ENCODE measurements at places on chromosomes 7 and 10.

GRCh38 chr7:149329265-149329664, 67.3 kb downstream of the ZNF783 start:
- no peak for DNase-seq

- DNase-seq: no peak
These were observed 170.1 kb downstream of the EBF3 start for GRCh38 chr10:129793996-129794395.

DNA sequence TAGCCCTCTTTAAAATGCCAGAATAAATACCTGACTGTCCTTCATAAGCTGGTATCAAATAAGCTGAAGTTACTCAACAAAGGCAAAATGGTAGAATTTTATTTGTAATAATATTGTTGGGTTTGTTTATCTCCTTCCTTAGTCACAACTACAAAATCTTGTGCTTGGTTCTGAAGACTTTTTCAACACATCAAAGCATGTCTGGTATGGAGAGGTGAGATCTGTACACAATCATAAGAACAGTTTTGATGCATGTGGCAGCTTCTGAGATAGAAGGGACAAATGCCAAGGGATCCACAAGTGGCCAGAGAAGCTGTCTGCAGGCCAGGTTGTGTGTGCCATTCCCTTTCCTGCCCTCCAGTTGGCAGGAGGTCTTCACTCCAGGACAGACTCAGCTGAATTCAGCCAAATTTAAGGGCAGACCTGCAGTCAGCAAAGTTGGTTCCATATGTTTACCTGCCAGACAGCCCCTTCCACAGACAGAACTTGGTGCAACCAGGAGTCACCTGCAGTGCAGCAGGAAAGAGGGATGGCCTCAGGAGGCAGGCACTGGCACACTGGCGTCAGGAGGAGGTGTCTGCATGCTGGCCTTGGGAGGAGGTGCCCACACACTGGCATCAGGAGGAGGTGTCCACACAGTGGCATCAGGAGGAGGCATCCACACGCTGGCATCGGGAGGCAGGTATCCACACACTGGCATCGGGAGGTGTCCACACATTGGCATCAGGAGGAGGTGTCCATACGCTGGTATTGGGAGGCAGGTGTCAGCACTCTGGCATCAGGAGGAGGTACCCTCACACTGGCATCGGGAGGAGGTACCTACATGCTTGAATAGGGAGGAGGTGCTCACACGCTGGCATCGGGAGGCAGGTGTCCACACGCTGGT, 93.1 kb upstream of the IKZF1 start:
- no peak for DNase-seq

DNA sequence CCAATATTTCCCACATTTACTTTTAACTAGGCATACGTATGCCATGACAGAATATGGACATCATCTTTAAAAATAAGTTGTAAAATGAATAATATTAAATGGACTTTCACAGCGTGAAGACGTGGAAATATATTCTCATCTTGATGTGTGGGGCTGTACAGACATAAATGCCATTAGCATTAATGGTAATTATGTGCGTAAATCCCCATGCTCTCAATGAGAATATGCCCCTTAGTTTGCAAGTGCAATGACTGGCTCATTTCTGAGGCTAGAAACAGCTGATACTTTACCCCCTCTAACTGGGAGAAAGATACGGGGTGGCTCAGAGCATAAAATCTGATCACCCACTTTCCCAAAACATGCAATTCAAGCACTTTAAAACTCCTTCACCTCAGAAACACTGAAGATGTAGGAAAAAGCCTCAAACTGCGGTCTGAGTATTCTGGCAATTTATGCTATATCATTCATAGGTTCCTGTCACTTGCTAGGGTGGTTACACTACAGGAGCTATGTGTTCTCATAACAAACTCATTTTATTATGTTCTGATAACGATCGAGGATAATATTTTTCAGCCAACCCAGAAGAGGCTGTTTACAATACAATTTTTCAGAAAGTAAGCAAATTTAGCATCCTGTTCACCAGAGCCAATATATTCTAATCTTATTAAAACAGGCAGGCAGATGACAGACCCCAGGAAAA, 211.8 kb downstream of the SKAP2 start:
- no peak for DNase-seq

DNA sequence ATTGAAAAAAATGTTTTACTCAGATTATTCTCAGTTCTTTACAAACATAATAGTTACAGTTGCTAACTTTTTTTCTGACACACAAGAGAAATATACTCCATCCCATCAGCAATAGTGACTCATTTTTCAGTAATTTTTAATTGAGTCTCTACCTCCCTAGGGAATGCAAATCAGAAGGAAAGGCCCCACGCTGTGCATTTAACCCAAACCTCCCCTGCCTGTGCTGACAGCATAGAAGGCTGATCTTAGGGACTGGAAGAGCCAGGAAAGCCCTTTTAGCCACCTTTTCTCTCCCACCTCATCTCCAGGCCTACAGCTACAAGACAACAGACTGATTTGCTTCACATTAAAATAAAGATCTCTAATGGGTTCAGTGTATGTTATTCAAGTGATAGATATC, 24.7 kb upstream of the PIK3CG start:
- DNase-seq: no peak

DNA sequence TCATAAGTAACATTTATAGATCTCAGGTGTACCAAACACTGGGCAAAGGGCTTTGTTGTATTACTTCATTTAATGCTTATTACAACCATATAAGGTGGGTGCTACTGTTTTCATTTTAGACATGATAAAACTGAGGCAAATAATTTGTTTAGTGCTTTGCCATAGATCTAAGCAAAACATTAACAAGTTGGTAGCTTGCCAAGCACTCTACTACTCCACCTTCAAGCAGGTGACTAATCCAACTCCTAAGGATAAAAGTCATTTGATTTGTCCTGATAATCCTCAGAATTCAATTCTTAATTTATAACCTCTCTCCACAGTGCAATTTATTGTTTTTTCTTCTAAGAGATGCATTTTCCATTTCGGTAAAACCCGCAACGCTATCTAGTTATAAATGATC, 646.4 kb downstream of the GRM8 start:
- DNase-seq: no peak

DNA sequence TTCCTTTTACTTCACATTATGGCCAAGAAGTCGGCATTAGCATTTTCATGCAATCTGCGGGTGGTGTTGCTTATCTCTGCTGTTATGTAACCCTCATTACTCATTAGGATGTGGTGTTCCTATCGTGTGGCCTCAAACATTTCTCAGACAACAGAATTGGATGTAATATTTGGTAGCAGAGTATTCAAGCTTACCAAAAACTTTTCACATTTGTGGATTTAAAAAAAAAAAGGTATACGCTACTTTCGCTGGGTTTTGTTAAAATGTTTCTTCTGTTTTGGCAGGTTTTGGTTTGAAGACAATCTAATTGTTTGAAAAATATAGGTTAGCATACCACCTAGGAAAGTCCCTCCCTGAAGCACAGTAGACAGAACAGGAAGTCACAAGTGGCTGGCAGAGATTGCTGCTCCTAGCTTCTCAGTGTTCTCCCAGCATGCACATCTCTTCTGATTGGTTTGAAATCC, 128.8 kb downstream of the GATA3 start:
- peak; percentile 28 for DNase-seq

DNA sequence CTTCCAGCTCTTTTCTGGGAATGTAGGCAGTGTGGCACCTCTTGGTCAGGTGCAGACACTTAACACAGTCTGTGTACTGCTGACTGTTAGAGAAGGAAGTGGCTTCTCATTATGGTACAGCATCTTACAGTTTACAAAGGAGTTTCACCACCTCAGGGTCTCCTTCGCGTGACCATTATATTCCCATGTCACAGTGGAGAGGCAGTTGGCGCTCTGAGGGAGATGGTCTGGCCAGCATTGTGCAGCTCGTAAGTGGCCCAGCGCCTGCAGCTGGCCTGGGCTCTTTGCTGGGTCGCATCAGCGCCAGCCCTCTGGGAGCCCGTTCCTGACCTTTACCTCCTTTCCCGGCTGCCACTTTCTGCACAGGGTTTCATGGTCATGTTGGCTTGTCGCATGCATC, 15.4 kb downstream of the TSPAN15 start:
- no peak for DNase-seq

- no peak for DNase-seq
These were observed 59.1 kb upstream of the SMNDC1 start for GRCh38 chr10:110363572-110364411.

DNA sequence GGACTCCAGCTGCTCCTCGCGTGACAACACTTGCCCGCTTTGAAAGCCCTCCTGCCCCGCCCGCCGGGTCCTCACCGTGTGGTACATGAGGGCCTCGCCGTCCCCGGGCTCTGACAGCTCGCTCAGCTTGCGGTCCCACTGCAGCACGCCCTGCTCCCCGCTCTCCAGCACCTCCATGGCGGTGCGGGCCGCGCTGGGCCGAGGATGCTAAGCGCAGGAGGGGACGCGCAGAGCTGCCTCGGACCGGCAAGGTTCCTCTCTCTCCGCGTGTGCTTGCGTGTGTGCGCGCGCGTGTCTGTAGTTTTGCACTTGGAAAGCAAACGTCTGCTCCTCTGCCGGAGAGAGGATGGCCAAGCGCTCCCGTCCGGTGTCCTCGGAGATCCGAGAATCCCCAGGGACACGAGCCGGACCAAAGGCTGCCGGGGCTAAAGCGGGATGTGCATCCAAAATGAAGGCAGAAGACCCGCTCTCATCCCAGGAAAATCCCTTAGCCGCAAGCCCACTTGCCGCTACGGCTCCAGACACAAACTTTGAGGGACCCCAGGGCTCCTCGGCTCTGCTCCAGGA, at the start of gene CREB3L2:
Gene CREB3L2, minus strand, starts transcription at position 558 of the 567 bp plus-strand sequence. Its CDS starts 381 bp downstream, at position 177.
- DNase-seq: peak; percentile 57

- DNase-seq: no peak
These were observed 161.5 kb downstream of the WDR37 start for GRCh38 chr10:1217661-1218060.

GRCh38 chr10:89086801-89087521, 96.4 kb downstream of the FAS start:
- no peak for DNase-seq

GRCh38 chr10:7170626-7171322, 240.1 kb downstream of the SFMBT2 start:
- DNase-seq: no peak

- peak; percentile 72 for DNase-seq
These were observed 49.8 kb downstream of the PAXIP1 start for GRCh38 chr7:154953006-154953684.

DNA sequence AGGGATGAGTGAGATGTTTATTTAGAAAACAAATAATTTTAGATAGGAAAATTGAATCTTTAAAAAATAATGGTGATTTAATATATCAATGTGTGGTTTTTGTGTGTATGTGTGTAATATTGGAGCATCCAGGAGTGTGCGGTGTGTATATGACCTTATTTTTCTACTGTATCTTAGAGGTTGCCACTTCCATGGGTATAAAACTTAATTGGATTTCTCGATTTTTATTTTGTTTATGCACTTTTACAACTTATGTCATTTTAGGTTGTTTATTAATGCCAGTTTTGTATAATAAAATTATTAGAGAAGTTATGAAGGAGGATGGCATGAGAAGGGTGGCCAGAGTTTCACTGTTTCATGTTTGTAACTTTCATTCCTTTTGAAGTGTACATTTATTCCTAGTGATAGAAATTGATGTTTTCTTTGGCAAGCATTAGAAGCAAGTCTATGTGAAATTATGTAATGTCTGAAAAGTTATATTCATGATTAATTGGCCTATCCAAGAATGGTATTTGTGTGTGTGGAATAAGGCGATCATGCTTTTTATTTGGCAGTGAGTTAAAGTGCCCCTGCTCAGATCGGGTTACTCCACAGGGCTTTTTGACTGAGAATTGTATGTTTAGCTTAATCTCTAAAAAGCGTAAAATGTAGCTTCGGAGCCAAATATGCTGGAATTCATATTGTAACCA, 110.3 kb downstream of the KAT6B start:
- DNase-seq: no peak

GRCh38 chr7:155486783-155487508, 29.0 kb downstream of the EN2 start:
- DNase-seq: no peak

Measured in T-helper 9 cell (primary cell).